ENCODE measurements at places on chromosomes 16 and 17.

DNA sequence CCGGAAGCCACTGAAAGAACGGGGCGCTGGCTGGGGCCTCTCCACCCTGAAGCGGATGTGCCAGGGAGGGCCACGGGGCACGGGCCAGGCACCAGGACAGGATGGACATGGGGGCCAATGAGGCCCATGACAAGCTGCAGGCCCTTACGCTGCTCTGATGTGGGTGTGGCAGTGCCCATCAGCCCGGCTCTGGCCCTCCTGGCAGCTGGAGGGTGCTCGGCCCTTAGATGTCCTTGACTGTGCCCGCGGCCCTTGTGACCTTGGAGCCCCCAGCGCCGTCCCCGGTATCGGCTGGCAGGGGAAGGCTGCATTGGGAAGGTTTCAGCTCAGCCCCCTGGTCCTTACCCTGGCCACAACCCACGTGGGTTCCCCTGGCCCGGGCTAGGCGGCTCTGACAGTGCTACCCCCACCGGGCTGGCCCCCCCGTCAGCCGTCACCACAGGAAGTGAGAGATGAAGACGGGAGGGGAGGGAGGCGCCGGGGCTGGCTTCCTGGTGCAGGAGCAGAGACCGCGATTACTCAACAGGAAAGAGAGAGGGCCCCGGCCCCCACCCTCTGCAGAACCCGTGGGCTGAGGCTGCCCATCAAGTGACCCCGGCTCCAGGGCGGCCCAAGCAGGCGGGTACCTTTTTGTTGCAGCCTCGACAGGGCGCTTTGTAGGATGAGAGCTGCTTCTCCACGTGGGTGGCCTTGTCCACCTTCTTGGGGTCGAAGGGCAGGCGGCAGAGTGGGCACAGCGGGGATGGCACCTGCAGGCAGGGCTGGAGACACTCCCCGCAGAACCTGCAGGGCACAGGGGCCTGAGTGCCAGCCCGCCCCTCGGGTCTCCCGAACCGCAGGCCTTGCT lies 5.3 kb downstream of the RNF166 start:
- no peak overlapping the region for H3K27ac ChIP-seq
- no peaks in the 10 kb centered on the region for H3K36me3 ChIP-seq
- no peaks in the 10 kb centered on the region for H3K27me3 ChIP-seq
- peaks cover 4% of the 10 kb centered on the region for H3K4me1 ChIP-seq
- no peak for DNase-seq

DNA sequence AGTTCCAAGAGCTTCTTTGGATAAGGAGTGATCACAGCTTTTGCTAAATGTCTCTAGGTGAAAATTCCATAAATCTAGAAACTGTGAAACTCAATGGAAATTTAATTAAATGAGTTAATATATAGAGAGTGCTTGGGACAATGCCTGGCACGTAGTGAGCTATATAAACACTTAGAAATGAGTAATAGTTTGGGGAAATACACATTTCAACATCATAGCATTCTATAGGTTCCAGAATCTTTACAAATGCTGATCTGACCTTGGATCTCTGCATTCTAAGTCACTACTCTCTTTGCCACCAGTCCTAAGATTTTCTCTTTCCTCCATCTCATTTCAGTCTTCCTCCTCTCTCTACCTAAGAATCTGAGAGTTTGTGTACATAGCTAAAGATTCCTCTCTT lies 175.6 kb downstream of the SOX9 start:
- no peak overlapping the region for H3K4me3 ChIP-seq
- no peak overlapping the region for H3K27ac ChIP-seq
- no peak for DNase-seq

DNA sequence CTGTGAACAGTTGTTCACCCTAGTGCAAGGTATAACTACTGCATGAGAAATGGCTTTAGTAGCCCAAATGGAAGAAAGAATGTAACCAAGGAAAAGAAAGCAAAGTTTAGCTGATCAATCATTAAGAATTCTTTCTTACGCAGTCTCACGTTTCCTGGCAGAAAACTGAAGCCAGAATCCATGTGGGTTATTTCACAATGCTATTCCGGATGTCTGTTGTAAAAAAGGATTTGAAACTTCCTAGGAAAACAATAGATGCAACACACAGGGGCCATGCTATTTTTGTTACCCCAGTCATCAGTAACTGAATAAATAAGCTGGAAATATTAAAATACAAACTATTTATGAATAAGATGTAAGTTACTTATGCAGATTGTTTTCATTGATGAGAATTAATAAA lies 802.5 kb downstream of the CDH8 start:
- no peak for DNase-seq
- no peaks in the 10 kb centered on the region for H3K27me3 ChIP-seq
- H3K27ac ChIP-seq = no peak overlapping the region
- H3K4me1 ChIP-seq = no peaks in the 10 kb centered on the region
- H3K36me3 ChIP-seq = no peaks in the 10 kb centered on the region
- H3K4me3 ChIP-seq = no peak overlapping the region

- no peaks in the 10 kb centered on the region for H3K27me3 ChIP-seq
- no peak for DNase-seq
- no peak overlapping the region for H3K4me3 ChIP-seq
- H3K27ac ChIP-seq = no peak overlapping the region
Observed at GRCh38 chr17:34663714-34664113, 84.3 kb downstream of the TMEM132E start.

GRCh38 chr17:43226393-43226792 lies 2.0 kb downstream of the CCDC200 start:
- H3K4me3 ChIP-seq = no peak overlapping the region
- H3K36me3 ChIP-seq = no peaks in the 10 kb centered on the region
- H3K4me1 ChIP-seq = no peaks in the 10 kb centered on the region
- no peak for DNase-seq

GRCh38 chr16:81004646-81005353 lies 1.9 kb downstream of the CMC2 start:
- peak overlapping the region; percentile 88 for H3K4me3 ChIP-seq
- peaks cover 8% of the 10 kb centered on the region for H3K4me1 ChIP-seq
- no peak for DNase-seq
- H3K27me3 ChIP-seq = no peaks in the 10 kb centered on the region
- H3K36me3 ChIP-seq = peaks cover 8% of the 10 kb centered on the region

GRCh38 chr17:69454051-69454450 lies 39.6 kb downstream of the MAP2K6 start:
- no peak overlapping the region for H3K4me3 ChIP-seq
- no peaks in the 10 kb centered on the region for H3K36me3 ChIP-seq
- H3K4me1 ChIP-seq = no peaks in the 10 kb centered on the region
- H3K27me3 ChIP-seq = no peaks in the 10 kb centered on the region
- DNase-seq = no peak
- H3K27ac ChIP-seq = no peak overlapping the region

- DNase-seq = no peak
- H3K4me1 ChIP-seq = no peaks in the 10 kb centered on the region
- H3K36me3 ChIP-seq = peaks cover 18% of the 10 kb centered on the region
- H3K27ac ChIP-seq = no peak overlapping the region
Observed at GRCh38 chr16:87407511-87408112, 15.5 kb downstream of the MAP1LC3B start.

DNA sequence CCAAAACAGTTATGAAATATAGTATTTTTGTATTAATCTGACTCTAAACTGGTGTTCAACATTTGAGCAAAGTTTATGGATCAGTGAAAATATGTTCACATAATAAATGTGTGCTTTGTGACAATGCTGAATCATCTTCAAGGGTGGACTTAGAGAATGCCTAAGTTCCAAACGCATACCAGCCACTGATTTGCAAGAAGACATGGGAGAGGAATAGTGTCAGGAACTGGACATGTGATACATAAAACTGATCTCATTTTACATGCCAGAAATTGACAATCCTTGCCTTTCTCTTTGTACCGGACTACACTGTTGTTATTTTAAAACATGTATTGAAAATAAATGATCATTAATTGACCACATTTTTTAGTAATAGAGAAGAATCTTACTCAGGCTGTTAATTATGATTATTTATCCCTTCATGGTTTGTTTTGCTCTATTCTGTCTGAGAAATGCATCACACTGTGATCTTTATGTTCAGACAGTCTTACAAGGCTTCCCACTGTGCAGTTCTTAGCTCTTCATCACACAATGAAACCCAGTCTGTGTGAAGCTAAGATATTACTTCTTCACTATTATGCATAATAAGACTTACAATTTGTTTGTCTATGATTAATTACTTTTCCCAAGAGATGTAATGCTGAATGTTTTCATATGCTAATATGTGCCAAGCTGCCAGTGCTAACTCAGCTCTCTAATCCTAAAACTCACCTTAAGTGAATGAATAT lies 1180.6 kb upstream of the CDH8 start:
- H3K27me3 ChIP-seq = no peaks in the 10 kb centered on the region
- DNase-seq = no peak
- no peaks in the 10 kb centered on the region for H3K36me3 ChIP-seq
- H3K27ac ChIP-seq = no peak overlapping the region
- no peak overlapping the region for H3K4me3 ChIP-seq

DNA sequence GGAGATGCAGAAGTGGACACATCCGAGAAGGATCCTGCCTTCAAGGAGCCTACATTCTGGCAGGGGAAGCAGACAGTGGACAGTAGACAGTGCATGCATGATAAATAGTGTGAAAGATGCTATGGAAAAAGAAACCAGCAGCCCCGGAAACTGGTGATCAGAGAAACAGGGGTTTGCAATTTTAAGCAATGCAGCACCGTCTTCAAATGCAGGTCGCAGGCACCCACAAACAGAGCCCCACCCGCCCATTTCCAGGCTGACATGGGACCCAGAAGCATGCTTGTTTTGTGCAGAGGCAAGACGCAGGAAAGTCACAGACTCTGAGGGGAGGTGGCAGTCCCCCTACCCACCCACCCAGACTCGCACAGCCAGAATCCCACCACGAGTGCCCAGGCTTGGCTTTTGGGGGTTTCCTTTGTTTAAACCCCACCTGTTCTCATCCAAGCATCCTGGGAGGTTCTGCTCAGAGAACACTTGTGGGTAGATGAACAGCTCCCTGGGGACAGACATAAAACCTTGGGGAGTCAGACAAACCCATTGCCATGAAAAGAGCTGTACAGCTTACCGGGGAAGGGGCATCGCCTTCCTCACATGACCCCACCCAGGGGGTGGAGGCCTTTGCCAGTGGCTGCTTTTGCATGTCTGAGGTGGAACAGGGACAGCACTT lies 114.3 kb downstream of the MGAT5B start:
- no peaks in the 10 kb centered on the region for H3K36me3 ChIP-seq
- H3K27me3 ChIP-seq = no peaks in the 10 kb centered on the region
- DNase-seq = no peak

DNA sequence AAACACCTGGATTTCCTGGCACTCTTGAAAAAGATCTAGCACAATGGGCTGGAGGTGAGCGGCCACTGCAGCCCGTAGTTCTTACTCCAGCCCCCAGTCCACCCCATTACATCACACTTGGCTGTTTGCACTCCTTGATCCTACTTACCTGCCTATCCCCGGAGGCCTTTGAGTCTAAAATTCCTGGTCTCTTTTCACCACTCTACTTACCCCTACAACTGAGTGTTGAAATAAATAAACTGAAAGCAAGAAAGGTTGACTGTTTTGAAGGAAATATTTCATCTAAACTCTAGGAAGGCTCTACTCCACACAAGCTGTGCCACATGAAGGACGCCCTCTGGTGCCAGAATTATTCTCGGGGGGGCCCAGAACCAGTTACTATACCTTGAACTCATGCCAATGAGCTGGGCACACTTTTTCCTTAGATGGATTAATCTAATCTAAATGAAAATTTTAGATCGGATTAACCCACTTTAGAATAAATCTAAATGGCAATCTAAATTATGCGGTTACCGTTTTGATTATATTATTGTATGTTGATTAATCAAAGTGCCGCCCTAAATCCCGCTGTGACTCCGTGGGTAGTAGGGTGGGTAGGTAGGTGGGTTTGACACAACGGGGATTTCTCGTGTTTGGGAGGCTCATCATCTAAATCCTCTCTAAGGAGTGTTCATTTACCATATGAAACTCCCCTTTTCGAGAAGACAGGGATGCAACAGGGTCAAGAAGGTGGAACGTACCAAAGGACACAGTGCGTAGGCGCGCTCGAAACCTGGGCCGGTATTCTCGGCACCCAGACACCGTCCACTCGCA lies 651 bp upstream of the EIF1 start:
- peak overlapping the region; percentile 100 for H3K27ac ChIP-seq
- no peaks in the 10 kb centered on the region for H3K27me3 ChIP-seq
- peaks cover 27% of the 10 kb centered on the region for H3K36me3 ChIP-seq
- DNase-seq = no peak
- peak overlapping the region; percentile 89 for H3K4me3 ChIP-seq

- no peaks in the 10 kb centered on the region for H3K4me1 ChIP-seq
- no peak for DNase-seq
- H3K36me3 ChIP-seq = no peaks in the 10 kb centered on the region
- no peaks in the 10 kb centered on the region for H3K27me3 ChIP-seq
Observed at GRCh38 chr16:58508671-58509251, 6.6 kb upstream of the SETD6 start.

GRCh38 chr16:86685076-86685475 lies 106.7 kb downstream of the FOXL1 start:
- DNase-seq = no peak
- H3K4me3 ChIP-seq = no peak overlapping the region
- H3K4me1 ChIP-seq = no peaks in the 10 kb centered on the region
- H3K36me3 ChIP-seq = no peaks in the 10 kb centered on the region
- no peak overlapping the region for H3K27ac ChIP-seq
- H3K27me3 ChIP-seq = no peaks in the 10 kb centered on the region

GRCh38 chr17:8948462-8948861 lies 17.0 kb downstream of the PIK3R5 start:
- no peak for DNase-seq
- H3K27ac ChIP-seq = no peak overlapping the region
- H3K4me1 ChIP-seq = no peaks in the 10 kb centered on the region
- no peaks in the 10 kb centered on the region for H3K27me3 ChIP-seq
- H3K4me3 ChIP-seq = no peak overlapping the region

DNA sequence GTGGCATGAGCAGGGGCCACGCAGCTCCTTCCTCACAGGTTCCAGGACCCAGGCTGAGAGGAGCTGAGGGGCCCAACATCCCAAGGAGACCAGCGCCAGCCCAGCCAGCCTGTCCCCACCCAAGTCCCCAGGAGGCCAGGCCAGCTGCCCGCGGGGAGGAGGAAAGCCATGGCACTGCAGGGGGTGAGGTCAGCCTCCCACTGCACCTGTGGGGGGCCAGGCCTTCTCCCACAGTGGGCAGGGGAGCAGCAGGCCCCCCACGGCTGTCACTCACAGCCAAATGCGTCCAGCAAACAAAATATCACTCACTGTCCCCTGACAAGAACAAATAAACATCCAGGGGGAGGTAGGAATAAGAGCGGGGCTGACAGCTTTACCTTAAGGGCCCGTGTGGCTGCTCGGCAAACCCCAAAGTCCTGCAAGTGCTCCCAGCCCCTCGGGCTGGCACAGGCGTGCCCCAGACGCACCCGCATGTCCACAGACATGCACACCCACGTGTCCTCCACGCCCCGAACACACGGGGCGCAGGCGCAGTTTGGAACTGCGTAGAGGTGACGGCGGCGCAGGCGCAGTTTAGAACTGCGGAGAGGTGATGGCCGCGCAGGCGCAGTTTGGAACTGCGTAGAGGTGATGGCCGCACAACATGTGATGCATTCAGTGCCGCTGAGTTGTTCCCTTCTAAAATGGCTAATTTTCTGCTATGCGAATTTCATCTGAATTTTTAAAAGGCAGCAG lies 291.1 kb downstream of the FOXL1 start:
- no peak overlapping the region for H3K27ac ChIP-seq
- no peak overlapping the region for H3K4me3 ChIP-seq

Data from Panc1 (cell line).